Fibroblast of skin of right biceps (primary cell): ENCODE measurements at places on chromosomes 16 and 17.

- DNase-seq: peak; percentile 58
Measured at GRCh38 chr17:46056800-46057304, 57.8 kb downstream of the STH start.

DNA sequence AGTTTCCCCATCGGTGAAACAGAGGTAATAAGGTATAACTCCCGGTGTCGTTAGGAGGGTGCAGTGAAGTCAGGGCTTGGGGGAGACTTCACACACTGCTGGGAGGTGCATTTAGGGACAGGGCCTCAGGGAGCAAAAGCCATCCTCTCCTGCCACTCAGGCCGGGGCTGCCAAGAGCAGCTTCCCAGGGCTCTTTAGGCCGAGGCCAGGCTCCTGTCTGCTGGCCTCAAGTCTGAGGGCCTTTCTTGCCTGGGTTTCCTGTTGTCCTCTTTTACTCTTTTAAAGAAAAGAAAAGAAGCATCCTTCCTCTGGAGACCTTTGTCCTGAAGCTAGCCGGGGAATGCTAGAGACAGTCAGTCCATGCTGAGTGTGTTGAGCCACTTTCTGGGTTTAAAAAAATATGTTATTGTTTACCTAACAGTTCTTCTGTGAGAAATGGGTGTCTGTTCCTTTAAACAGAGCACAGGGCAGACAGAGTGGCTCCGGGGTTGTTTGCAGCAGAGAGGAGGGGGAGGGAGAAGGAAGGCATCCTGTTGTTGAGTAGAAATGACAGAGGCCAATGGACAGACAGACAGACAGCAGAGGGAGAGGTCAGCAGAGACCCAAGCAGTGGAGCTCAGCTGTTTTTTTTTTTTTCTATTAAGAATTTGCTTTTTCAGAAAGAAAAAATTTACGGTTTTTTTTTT is 79.1 kb downstream of the C17orf67 start:
- DNase-seq: peak; percentile 82

DNA sequence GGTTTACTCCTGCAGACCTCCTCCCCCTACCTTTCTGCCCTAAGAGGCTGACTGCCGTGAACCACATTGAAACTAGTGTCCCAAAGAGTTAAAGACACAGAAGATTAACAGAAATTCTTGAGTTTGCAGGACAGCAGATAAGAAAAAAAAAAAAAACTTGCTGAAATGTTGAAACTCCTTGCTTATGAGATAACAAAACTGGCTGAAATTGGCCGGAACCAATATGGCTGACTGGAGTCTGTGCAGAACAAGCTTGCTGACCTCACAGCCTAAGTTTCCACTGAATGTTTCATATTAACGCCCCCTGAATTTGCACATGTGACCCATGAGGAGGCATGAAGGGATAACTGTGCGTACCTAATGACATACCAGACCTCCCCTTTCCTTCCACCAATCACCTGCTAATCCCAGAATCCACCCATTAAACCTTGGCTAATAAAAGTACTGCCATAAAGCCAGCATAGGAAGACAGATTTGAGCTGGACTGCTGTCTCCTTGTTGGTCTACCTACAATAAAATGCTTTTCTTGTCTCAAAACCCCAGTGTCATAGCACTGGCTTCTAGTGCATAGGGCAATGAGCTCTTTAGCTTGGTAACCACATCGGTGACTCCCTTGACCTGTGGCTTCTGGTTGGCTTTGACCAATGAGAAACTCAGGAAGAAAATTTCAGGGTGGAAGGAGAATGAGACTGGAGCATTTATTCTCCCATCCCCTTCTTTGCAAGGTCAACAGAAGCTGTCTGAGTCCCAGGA is 80.1 kb downstream of the PMP22 start:
- DNase-seq: no peak

GRCh38 chr17:27546624-27547300 is 84.2 kb upstream of the LGALS9 start:
- no peak for DNase-seq

DNA sequence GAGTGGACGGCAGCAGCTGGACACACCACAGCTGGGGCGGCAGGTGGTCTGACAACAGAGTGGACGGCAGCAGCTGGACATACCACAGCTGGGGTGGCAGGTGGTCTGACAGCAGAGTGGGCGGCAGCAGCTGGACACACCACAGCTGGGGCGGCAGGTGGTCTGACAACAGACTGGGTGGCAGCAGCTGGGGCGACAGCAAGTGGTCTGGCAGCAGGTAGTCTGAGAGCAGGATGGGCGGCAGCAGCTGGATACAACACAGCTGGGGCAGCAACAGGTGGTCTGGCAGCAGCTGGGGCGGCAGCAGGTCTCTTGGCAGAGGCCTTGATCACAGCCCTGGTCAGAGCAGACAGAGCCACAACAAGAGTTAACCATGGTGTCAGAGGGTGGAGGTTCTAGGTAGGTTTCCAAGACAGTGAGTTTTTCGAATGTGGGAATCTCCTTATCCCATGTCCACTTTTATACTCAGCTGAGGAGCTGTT is at the start of gene KRTAP4-1:
KRTAP4-1 (minus strand) TSS at position 432 of the 482 bp plus-strand sequence; CDS start at position 375, 57 bp downstream.
- DNase-seq: no peak

DNA sequence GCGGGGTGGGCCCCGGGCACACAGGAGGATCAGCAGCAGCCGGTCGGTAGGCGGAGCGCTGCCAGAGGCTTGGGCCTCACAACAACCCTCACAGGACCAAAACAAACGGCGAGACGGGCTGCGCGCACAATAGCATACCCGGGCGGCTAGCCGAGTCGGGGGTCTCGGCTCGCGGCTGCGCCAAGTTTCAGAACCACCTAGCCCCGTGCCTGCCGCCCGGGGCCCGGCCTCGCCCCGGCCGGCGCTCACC is 732 bp downstream of the ULK2 start:
- DNase-seq: peak; percentile 66

DNA sequence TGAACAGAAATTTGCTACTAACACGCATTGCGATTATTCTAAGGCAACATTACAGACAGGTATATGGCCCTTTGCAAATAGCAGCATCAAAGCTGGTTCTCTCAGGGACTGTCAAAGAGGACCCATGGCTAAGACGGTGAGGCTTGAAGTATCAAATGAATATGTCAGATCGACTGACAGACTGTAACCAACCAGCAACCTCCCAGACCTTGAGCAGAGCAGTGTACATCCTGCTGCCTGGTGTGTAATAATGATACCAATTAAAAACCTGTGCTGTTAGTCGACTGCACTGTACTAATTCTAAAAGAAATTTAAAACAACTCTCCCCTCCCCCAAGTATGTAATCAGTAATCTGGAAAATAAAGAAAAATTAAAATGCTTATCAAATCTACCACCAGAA is 35.9 kb upstream of the GHDC start:
- no peak for DNase-seq

DNA sequence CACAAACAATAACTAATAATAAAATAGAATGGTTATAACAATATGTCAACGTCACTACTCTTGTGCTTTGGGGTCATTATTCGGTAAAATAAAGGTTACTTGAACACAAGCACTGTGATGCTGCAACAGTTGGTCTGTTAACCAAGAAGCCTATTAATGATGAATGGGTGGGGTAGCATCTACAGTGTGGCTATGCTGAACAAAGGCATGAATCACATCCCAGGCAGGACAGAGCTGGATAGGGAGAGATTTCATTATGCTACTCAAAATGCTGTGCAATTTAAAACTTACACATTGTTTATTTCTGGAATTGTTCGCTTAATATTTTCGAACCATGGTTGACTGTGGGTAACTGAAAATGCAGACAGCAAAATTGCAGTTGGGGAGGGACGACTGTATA is 9.1 kb upstream of the HS3ST2 start:
- no peak for DNase-seq

GRCh38 chr17:39793301-39793872 is 55.6 kb downstream of the GRB7 start:
- no peak for DNase-seq

DNA sequence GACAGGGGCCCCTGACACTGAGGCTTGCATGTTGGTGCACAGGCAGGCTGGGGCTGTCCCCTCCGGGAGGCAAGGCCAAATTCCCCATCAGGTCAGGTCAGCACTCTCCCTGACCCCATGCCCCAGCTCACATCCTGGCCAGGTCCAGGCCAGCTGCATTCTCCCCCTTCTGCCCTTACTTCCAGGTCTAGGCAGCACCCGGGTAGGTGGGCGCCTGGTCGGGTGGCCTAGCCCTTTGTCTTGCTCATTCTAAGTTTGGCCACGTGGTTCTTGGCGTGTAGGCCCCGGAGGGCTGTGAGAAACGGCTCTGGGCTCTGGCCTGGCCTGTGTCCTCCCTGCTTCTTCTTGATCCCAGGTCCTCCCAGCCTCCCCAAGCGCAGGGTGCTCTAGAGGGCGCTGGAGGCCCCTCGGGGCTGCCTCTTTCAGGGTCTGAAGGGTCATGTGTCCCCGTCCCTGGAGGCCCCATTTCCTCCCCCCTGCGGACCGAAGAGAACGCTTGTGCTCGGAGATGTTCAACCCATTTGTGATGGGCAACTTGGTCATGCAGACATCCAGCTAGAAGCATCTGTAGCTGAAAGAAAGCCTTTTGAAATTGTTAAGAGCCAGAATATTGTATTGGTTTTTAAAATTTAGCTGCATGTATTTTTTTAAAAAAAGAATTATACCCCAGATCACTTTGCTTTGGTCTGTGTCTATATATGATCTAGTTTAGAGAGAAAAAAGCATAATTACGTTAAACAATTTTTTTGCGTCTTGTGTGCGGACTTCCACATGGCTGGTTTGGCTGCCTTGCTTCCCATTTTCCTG is 6.7 kb downstream of the BAHCC1 start:
- DNase-seq: peak; percentile 62

DNA sequence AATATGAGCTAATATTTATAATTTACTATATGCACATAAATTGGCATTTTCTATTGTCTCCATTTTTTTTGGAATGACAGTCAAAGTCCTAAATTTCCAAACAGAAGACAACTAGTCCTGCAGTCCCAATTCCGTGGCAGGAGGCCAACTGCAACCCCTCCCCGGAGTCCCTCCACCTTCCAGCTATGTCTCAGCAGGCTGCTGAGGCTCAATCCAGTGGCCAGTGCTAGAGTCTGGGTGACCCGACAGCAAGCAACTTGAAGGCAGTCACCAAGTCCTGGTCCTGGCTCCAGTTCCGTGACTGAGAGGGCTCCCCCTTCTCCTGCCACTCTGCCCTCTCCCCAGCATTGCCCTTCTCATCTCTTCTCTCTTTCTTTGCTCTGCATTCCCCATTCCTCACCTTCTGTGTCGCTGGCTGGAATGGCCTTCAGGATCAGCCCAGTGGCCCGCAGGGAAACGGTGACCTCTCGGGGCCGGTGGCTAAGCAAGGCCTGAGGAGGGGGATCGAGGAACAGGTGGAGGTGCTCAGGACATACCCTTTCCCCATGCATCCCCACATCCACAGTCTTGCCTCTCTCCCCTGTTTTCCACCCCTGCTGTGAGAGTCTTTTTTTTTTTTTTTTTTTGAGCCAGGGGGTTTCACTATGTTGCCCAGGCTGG is 22.4 kb upstream of the MFSD6L start:
- DNase-seq: no peak

GRCh38 chr17:36877771-36878170 is 59.5 kb upstream of the LHX1 start:
- peak; percentile 29 for DNase-seq

DNA sequence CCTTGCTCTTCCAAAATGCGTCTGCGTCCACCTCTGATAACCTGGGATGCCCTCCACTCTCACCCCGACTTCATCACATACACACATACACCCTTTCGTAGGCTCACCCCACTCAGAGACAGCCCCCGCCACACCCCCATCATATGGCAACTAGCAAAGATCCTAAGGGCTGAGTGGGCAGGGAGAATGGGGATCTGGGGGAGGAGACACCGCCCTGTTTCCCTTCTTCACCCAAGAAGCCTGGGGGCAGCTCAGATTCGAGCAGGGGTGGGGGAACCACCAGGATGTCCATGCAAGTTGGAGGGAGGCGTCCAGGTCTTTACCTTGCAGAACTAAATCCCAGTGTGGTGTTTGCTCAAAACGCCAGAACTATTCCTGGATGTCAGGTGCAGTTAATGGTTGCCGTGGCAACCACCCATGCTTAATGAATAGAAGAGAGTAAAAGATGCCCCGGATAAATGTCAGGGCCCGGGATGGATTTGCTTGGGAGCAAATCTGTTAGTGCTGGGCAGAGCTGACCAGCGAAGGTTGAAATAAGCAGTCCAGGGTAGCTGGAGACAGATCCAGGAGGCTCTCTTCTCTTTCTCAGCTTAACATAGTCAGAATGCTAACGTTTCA is 72.8 kb downstream of the CACNG3 start:
- DNase-seq: no peak

DNA sequence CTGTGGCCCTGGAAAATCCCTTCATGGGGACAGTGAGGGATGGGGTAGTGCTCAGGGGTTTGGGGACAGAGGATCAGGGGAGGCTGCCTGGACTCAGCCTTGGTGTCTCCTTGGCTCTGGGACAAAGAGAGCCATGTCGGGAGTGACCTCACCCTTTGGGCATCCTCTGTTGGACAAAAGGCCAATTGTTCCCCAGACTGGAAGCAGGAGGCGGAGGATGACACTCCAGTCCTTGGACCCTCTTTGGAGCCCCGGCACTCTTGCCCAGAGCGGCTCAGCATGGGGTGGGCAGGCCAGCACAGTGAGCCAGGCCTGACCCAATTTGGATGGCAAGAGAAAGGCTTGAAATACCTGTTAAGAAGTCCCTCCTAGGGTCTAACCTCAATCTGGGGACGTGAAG is 39.4 kb upstream of the PHB1 start:
- DNase-seq: no peak

GRCh38 chr17:79690466-79690865 is 40.3 kb upstream of the ENPP7 start:
- DNase-seq: no peak

DNA sequence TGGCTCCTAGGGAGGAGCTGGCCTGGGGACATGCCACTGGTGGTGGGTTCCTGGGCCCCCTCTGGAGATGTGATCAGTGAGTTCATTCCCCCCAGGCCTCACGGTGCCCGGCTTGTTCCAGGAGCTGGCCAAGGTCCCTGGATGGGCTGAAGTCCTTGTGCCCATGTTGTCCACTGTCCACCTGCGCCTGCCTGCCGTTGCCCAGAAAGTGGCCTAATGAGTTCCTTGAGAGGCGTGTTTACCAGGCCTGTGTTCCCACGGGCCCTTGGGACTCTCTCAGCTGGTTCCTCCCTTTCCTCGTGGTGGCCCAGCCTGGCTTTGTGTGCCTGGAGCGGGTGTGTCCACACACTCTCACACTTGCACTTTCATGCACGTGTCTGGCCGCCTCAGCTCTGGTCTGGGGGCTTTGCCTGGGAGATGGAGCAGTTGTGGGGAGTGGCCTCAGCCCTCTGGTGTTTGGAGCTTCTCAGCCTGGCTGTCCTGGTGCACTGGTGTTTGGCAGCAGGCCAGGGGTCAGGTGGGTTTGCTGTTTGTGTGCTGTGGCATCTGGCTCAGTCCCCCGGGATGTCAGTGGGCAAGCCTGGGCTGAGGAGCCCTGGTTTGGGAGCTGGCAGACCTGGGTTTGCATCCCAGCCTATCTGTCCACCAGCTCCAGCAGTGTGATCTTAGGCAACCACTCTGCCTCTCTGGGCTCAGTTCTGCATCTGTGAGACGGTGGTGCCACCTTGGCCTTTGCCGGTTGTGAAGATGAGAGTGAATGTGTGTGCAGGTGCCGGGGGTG is 18.0 kb downstream of the ADCY7 start:
- no peak for DNase-seq
